ENCODE measurements at places on chromosomes 2 and 18.

- DNase-seq: no peak
- H3K27ac ChIP-seq: no peak overlapping the region
- H3K4me3 ChIP-seq: no peak overlapping the region
- no peaks in the 10 kb centered on the region for H3K27me3 ChIP-seq
Observed at GRCh38 chr2:23967846-23968245, 27.6 kb downstream of the UBXN2A start.

GRCh38 chr2:85949280-85949679, 60.5 kb upstream of the ST3GAL5 start:
- DNase-seq: peak; percentile 79
- H3K27ac ChIP-seq: no peak overlapping the region
- no peak overlapping the region for H3K4me3 ChIP-seq
- H3K36me3 ChIP-seq: no peaks in the 10 kb centered on the region
- no peaks in the 10 kb centered on the region for H3K27me3 ChIP-seq

- no peaks in the 10 kb centered on the region for H3K27me3 ChIP-seq
- peak overlapping the region; percentile 19 for H3K27ac ChIP-seq
- H3K36me3 ChIP-seq: peaks cover 47% of the 10 kb centered on the region
- no peak for DNase-seq
- H3K4me3 ChIP-seq: no peak overlapping the region
Observed at GRCh38 chr18:12359515-12359927, 17.5 kb downstream of the AFG3L2 start.

GRCh38 chr2:212173756-212174510, 364.7 kb downstream of the ERBB4 start:
- no peak for DNase-seq
- no peak overlapping the region for H3K4me3 ChIP-seq
- H3K27me3 ChIP-seq: no peaks in the 10 kb centered on the region

- H3K36me3 ChIP-seq: peaks cover 4% of the 10 kb centered on the region
- no peak for DNase-seq
- peaks cover 9% of the 10 kb centered on the region for H3K4me1 ChIP-seq
- H3K4me3 ChIP-seq: no peak overlapping the region
Observed at GRCh38 chr2:42636934-42637333, 68.5 kb downstream of the MTA3 start.

DNA sequence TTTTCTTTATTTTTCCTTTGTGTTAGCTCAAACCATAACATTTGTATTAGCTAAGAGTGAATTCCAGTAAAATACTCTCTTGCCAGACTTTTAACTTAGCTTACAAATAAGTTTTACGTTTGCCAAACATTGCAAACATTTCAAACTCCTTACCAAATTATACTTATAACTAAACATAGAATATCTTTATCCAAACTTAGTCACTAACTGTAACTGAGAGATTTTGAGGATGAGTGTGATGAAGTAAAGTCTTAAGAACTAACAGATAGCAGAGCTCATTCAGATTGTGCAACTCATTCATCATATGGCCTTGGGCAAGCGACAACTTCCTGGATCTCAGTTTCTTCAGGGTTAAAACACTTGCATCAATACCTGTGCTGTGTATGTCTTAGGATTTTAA, 533.7 kb downstream of the TDRD15 start:
- no peaks in the 10 kb centered on the region for H3K36me3 ChIP-seq
- no peak overlapping the region for H3K4me3 ChIP-seq
- H3K27ac ChIP-seq: no peak overlapping the region
- no peaks in the 10 kb centered on the region for H3K4me1 ChIP-seq

Data from heart right ventricle (tissue), 16 donors.